ENCODE measurements at places on chromosomes 2 and 18.

- DNase-seq = no peak
Observed at GRCh38 chr2:140498360-140498759, 1632.5 kb downstream of the LRP1B start.

DNA sequence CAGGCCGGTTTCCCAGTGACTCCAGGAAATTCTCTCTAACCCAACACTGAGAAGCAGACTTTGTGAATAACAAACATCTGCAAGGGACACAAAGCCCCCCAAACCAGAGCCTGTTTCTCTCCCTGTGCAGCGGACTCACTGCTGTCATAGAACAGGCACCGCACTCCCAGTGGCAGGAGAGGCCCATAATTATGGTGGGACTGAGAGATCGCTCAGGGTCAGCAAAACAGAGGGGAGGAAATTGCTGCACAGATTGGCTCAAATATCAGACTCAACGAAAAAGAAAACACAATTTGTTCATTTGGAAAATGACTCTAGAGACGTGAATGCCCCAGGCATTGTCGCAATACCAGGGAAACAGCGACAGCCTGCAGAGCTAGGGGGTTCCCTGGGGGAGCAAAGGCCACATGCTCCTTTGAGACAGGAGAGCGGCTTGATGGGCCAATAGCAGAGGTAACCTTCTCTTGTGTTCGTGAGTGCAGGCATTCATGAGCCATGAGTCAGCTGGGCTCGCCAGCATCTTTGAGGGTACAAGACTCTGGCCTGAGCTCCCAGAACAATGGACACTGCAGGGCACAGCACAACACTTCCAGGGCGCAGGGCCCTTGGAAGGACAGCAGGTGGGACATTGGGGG lies 143.3 kb upstream of the KLHL29 start:
- peak; percentile 82 for DNase-seq

DNA sequence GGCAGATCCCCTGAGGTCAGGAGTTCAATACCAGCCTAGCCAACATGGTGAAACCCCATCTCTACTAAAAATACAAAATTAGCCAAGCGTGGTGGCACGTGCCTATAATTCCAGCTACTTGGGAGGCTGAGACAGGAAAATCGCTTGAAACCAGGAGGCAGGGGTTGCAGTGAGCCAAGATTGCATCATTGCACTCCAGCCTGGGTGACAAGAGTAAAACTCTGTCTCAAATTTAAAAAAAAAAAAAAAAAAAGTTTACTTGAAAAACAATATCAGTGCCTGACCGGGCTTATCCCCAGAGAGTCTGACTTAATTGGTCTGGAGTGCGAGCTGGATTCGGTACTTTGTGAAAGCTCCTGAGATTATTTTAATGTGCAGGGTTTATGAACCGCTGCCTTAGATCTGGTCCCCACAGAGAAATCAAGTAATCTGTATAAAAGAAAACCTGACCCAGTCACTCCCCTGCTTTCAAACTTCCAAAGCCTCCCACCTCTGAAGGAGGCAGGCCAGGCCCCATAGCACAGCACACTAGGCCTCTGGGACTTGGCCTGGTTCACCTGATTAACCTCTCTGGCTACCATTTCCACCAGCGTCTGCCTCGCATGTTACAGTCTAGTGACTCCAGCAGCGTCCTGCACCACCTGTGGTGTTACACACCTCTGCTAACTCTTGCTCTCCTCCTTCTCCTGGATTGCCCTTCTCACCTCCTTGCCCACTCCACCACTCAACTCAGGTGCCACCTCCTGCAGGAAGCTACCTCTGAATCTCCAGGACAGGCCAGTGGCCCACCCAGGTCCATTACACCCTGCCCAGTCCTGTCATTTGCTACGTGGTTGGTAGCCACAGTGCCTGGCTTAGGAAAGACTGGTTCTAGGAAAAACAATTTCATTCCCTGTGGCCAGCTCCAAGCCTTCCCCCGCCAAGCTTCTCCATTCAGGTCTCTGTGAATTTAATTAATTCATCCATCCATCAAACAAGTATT lies 114.3 kb upstream of the PPP1CB start:
- DNase-seq = peak; percentile 9

GRCh38 chr18:31970617-31971016 lies 27.7 kb upstream of the TRAPPC8 start:
- no peak for DNase-seq

DNA sequence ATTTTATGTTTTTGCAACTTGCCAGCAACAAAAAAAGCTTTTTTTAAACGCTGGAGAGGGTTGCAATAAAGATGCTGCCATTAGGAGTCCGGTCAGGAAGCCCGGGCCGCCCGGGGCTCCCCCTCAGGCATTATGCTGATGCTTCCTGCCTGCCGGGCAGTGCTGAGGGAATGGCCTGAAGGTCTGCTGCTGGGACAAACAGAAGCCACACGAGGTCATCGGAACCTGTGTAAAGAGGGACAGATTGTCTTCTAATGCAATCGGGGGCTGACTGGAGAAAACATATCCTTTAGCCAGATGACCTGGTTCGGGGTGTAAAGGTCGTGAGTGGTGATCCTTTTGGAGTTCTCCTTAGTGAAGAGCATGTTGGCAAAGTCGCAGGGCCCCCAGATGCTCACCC lies 2.3 kb downstream of the IMPA2 start:
- DNase-seq = no peak

GRCh38 chr18:38250971-38251370 lies 685.4 kb upstream of the CELF4 start:
- DNase-seq = no peak

DNA sequence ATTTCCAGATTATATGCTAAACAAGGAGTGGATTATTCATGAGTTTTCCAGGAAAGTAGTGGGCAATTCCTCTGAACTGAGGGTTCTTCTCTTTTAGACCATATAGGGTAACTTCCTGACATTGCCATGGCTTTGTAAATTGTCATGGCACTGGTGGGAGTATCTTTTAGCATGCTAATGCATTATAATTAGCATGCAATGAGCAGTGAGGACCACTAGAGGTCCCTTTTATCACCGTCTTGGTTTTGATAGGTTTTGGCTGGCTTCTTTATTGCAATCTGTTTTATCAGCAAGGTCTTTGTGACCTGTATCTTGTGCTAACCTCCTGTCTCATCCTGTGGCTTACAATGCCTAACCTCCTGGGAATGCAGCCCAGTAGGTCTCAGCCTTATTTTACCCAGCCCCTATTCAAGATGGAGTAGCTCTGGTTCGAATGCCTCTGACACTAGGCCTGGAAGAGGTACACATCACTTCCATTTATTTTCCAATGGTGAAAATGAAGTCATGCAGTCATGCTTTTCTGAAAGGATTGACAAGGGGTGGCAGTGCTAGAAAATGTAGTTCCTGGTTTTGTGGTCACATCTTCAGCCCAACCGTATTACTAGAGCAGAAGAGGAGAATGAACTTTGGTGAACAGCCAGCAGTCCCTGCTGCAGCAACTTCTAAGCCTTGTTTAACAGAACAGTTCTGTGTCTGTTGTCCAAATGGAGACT lies 26.6 kb upstream of the ITGA4 start:
- DNase-seq = peak; percentile 34

DNA sequence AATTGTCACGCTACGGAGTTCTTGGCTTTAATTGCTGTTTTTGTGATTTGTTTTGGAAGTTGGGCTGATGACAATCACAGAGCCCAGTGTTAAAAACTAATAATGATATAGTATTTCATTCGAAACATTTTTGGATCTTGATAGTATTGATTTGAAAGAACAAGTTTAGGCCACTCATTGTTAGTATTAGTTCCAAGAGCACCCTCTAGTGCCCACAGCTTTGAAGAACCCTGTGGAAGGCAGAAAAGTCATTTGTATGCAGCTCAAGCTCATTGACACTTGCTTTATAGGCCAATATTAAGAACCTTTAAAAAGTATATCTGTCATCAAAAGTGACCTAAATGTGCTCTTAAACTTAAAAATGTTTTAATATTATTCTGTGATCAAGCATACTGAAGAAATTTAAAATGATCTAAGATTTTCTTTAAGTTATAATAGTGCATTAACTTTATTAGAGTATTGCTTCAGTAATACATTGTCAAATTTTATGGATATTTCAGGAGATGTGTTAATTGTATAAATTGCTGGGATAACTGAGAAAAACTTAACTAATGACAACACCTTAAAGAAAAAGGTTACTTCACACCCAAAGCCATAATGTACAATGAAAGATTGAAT lies 191.0 kb downstream of the GRB14 start:
- no peak for DNase-seq

DNA sequence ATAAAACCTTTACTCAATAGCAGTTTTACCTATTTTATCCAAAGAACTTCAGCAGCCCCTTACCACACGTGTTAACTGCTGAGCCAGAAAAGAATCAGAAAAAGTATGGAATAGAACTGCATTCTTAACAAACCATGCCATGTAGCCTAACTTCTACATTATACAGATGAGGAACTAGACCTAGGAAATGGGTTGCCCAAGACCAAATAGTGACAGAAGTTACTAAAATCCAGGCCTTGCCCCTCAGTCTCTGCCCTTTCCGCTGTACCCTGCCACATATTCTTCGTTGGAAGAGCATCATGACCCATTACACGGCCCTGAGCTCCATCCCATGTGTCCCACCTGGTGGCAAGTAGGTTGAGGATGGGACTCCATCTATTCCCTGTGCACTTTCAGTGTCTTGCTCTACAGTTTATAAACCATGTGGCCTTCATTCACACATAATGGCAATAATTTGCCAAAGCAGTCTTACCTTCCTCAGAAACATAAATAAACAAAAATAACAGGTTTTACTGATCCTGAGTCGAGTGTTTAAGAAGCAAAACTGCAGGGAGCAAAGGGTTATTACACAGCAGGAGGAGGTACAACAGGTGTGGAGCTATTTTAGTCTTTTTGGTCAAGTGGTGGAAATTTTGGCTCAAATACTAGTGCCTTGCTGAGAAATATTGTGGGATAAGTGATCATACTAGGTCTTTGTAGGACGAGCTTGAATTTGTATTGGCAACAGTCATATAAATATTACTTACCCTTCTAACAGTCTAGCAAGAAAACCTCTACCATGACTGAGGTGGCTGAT lies 46.5 kb downstream of the HNRNPLL start:
- no peak for DNase-seq

DNA sequence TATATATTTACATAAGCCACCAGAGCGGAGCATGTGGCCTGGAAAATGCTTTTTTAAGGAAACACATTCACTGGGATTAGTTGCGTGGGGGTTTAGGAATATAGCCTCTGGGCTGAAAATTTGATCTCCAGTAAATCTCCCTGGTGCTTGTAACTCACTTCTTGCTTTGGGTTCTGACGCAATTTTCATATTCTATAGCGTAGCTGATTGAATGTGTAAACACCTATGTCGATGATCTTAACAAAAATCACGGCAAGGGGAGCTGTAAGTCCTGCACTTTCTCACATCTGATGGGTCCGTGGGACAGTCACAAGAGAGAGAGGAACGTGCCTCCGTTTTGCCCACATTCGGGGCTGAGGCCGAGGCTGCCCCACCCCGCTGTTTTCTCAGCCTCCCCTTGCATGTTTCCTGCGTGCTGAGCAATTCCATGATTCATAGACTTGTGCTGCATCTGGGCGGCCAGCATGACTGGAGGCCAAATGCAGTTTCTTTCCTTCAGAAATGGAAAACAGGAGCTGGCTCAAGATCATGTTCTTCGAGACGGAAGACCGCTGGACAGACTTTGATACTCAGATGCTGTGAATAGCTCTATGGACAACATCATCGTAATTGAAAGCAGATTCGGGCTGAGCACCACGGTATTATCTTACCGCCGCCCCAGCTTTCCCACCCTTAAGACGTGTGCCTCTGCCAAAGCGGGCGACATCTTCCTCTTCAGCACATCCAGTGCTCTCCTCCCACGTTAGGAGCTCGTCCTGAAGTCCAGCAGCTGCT lies 109.2 kb downstream of the TMEM18 start:
- no peak for DNase-seq

DNA sequence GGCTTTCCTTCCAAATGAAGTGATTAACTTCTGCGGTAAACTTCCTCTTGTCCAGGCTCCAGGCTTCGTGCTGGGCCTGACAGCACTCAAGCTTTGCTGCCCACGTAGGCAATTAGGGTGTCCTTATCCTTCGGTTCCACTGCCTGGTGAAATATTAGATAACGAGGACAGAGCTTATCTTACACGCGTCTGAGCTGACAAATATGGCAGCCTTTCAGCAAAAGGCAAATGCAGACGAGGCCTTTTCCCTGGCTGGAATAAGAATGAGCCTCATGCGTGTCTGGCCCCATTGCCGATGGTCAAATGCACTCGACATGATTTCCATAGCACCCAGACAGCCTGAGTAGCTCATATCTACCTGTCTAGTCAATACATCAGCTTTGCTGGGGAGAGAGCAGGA lies 141.5 kb downstream of the FAM210A start:
- DNase-seq = no peak

DNA sequence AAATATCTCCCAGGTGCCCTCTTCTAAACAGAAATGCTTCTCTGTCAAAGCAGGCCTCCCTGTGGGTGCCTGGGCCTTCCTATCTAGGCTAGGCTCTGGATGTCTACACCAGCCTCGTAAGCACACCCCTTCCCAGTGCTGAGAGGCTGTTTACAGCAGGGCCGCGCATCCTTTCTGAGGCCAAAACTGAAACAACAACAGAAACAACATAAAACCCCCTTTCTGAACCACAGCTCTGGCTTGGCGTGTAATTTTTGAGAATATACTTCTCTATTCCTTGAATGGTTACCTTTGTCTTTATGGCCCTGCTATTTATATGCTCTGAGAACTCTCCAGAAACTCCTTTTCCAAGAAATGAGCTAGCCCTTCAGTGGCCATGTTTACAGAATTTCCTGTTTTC lies 118.4 kb downstream of the BCL2L11 start:
- no peak for DNase-seq

- no peak for DNase-seq
Observed at GRCh38 chr2:229815342-229815741, 101.0 kb upstream of the DNER start.

DNA sequence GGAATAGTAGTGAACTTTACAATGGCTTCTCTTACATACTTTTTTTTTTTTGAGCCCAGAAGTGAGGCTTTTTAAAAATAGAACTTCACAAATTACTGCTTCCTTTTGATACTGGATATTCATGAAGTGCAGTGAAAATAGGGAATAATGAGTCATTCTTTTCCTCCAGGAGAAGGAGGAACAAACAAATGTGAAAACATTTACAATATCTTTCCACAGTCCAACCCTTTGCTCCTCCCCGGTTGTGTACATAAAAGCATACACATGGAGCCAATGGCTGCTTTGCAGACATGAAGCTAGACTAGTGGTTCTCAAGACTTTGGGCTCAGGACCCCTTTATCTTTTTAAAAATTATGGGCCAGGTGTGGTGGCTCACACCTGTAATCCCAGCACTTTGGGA lies 266.9 kb downstream of the GBX2 start:
- DNase-seq = no peak

GRCh38 chr18:25704494-25704893 lies 352.5 kb upstream of the ZNF521 start:
- DNase-seq = peak; percentile 44

DNA sequence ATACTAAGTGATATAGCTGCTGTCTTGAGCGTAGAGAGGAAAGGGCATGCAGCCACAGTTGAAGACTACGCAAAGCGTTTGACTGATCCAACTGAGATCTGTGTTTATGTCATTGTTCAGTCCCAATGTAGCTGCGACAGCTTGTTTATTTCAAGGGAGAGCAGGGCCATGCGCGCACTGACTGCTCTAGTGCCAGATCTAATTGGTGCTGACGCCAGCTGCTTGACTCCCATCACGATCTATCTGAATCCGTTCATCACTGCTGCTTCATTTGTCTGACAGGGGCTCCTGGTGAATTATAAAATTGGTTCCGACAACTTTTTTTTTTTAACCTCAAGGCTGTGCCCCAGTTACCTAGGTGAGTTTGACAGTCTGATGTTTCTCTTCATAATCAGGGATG lies 75.7 kb downstream of the CHST9 start:
- peak; percentile 90 for DNase-seq

Data from NCI-H69 (cell line).